ENCODE measurements at places on chromosomes 7 and 10.

- DNase-seq, result no peak
Measured at GRCh38 chr7:131900785-131901287, 344.4 kb upstream of the PODXL start.

- DNase-seq, result no peak
Measured at GRCh38 chr7:144725070-144725469, 110.8 kb downstream of the TPK1 start.

- no peak for DNase-seq
Measured at GRCh38 chr10:48416584-48417232, 110.2 kb downstream of the MAPK8 start.

GRCh38 chr10:54866666-54867065 lies 65.6 kb upstream of the PCDH15 start:
- DNase-seq, result no peak

GRCh38 chr10:132329565-132330485 lies 2.2 kb upstream of the LRRC27 start:
- DNase-seq, result no peak

GRCh38 chr7:115332691-115333090 lies 410.8 kb downstream of the MDFIC start:
- DNase-seq, result no peak

DNA sequence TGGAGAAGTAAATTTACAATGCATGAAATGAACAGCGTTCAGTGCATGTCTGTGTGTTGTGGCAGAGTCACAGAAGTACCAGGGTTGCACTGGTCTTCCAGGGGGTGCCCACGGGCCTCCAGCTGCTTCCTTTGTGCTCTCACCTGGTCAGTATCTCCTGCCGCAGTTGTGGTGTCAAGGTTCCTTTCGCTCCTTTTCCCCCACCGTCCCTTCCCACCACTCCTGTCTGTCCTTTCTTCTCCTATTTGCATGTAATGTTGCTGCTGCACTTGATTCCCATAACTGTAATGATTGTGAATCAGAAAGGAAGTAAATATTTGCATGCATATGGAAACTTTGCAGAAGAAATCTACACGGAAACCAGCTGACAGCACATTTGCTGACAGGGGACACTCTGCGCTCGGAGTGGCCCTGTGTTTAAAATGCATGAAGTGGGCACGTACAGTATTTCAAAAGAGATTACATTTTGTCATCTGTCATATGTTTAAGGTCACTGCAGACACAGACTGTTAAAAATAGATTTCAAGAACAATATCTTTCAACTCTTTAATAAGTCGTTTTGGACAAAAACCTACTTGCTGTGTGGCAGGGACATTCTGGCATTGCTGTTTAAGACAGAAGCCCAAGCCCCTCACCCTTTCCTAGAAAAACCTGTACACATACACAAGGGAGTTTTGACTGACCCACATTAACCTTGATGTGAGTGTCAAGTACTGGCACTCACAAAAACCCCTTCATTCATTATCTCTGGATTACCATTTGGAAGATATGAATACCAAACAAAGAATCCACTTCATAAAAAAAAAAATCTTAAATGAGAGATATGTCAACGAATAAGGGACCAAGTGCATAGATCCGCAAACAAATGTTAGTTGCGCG lies 336.7 kb upstream of the KLF6 start:
- no peak for DNase-seq

DNA sequence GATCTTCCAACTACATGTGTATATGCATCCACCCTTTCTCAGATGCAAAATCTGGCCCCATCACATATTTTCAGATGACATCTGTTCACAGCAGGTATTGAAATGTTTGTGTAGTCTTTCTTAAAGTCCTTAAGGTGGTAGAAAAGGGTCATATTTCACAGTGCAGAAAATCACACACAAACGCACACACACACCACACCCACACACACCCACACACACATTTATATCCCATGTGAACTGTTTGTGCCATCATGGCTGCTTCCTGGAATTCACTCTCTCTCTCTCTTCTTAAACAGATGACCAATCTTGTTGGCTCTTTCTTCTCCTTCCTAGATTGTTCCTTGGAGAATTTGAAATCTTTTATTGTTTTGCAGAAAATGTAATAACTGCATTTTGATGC lies 663.0 kb upstream of the GRM3 start:
- DNase-seq, result no peak

DNA sequence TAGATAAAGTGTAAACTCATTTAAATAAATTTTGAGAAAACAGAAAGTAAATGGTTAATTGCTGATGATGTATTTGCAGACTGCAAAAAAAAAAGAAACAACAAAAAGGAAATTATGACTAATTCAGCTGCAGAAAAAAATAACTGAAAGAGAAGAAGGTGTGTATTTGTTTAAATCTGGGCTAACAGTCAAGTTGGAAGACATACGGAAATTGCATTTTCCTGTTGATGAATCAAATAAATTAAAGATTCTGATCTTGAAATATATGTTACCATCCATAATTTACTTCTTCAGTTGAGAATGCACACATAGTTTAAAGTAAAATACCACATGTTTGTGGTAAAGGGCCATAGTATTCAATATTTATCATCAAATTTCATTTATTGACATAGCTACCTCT lies 19.3 kb upstream of the ING3 start:
- DNase-seq, result no peak

DNA sequence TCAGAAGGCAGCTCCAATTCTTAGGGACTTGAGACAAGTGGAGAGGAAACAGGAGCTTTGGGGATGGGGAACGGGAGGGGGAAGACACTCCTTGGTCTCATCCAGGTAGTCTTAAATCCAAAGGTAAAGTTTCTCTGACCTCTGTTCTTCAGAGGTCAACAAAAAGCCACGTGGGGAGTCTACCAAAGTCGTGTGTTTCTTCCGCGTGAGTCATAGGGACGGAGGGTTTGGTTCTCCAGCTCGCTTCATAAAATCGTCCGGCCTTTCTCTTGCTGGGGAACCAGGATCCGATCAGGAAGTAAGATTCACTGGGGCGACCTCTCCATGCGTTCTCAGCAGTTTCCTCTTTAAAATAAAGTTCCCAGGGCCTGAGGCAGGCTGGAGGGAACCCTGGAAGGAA lies 275.7 kb downstream of the TCERG1L start:
- DNase-seq, result no peak

DNA sequence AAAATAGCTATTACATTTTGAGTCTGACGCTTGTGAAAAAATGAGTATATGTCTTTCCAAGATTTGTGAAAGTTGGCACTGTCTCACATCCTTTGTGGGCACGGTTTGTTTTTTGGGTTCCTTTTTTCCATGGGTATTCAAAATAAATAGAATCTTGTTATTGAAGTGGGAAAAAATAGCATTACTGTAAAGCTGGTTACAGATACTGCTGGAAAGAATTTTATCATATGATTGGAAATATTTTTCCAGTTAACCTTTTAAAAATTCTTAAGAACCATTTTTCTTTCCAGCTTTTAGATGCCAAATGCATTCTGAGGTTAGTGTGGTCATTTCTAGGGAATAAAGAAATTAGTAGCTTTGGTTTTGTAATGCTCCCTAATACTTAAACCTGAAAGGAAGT lies 11.4 kb downstream of the NET1 start:
- DNase-seq, result no peak

DNA sequence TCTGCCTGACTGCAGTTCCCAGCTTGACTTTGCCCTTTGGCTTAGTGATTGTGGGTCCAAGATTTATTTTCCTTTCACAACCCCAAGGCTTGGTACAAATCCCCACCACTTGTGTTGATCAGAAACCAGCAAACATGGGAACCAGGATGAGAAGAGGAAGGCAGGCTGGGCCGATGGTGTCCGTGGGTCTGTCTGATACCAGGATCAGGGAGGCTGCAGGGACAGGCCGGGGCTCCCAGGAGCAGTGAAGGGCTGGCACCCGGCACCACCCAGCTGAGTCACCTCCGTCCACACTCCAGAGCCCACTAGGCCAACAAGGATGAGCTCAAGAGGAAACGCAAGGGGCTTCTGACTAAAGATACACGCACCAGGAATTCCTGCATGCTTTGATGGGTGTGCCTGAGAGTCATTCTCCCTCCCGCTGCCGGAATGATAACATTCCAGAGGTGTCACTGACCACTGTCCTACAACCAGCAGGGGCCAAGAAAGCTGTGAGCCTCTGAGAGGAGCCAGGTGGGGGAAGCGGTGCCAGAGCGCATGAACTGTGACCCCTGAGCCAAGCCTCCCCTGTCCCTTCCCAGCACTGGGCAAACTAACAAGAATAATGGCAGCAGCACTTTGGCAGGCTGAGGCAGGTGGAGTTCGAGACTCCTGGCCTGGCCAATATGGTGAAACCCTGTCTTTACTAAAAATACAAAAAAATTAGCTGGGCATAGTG lies 29.2 kb upstream of the PROSER2 start:
- DNase-seq, result peak; percentile 24

DNA sequence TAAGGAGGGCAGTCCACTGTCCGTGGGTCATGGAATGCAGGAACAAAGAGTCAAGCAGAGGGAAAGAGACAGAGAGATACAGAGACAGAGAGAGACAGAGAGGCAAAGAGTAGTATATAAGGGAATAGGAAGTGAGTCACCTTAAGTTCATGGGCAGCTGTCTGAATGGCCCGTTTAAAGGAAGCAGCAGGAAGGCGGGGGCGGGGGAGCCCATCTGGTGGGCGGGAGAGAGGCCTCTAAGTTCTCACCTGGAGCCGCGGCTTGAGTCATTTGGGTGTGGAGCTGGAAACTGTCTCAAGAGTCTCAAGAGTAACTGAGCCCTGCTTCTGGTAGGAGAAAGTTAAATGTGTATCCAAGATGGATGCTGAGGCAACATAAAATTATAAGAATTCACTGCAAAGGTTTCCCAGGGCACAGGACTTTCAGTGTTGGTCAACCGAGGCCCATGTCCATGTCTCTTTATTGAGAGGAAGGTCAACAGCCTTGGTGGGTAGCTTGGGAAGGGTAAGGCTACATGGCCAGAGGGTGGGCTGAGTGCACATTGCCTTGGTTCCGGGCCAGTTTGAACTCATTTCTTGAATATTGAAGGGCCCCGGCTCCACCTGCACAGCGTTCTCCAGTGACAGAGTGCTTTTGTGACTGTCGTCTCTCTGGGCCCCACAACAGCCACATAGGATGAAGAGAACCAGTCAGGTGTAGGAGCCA lies 85.5 kb upstream of the CACUL1 start:
- DNase-seq, result no peak

GRCh38 chr7:100556541-100556940 lies 17.2 kb downstream of the SAP25 start:
- DNase-seq, result no peak

- no peak for DNase-seq
Measured at GRCh38 chr10:124743191-124744101, 732 bp downstream of the FAM53B start.

DNA sequence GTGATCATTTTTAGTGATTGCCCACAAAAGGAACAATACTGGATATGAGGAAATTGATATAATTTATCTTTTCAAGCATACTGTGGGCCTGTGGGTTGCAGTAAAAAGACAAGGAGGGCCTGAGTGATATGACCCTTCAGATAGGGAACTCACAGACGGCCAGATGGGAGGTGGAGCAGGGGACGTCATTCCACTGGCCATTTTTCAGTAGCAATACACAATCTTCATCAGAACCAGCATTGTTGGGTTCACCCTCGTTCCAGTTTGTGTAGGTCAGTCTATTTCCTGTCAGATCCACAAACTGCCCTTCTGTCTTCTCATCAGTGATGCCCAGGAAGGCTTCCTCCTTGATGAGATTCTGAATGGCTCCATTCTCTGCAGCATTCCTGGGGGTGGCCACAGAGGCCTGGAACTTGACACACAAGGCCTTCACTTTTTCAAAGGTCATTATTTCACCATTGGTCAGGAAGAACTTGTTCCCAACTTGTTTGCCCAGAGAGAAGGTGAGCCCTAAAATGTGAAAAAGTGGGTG lies 4.5 kb downstream of the MBL2 start:
- no peak for DNase-seq

- no peak for DNase-seq
Measured at GRCh38 chr10:19347621-19348020, 299.0 kb downstream of the MALRD1 start.

DNA sequence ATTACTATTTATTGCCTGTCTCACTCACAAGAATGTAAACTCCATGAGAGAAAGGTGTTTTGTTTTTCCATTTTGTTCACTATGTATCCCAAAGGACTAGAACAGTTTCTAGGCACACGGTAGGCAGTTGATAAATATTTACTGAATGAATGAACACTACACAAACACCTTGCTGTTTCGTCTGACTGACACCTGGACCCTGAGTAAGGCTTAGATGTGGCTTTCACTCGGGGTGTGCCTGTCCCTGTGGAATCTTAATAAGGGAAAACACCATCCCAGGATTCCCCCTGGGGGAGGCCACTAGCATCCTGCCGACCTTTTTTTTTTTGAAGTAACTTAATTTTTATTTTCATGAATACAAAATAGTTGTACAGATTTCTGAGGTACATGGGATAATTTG lies 66.6 kb upstream of the STEAP1B start:
- no peak for DNase-seq

- no peak for DNase-seq
Measured at GRCh38 chr10:88103576-88103975, 240.2 kb downstream of the PTEN start.

- DNase-seq, result no peak
Measured at GRCh38 chr7:108368466-108368865, 87.8 kb downstream of the NRCAM start.

- no peak for DNase-seq
Measured at GRCh38 chr10:17053513-17053912, 76.1 kb downstream of the CUBN start.

- DNase-seq, result no peak
Measured at GRCh38 chr7:7569615-7570014, 2.9 kb downstream of the MIOS start.

DNA sequence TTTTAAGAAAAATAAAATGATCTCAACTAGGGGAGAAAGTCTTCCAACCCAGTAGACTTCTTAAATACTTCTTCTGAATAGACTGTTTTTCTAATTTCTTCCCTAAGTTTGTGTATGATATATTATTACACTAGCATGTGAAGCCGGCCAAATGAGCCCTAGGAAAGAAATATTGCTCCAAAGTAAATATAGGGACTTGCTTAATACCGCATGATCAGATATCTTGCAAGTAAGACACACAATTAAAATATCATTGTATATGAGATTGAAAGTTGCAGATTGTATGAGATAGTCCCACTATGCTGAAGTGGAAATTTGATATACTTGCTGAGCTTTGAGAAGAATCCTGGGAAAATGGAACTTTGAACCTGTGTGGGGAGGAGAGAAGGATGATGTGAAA lies 225.7 kb downstream of the BAMBI start:
- no peak for DNase-seq

- DNase-seq, result no peak
Measured at GRCh38 chr10:63558132-63558784, 37.1 kb downstream of the REEP3 start.

- no peak for DNase-seq
Measured at GRCh38 chr7:96676919-96677318, 32.7 kb downstream of the SEM1 start.

DNA sequence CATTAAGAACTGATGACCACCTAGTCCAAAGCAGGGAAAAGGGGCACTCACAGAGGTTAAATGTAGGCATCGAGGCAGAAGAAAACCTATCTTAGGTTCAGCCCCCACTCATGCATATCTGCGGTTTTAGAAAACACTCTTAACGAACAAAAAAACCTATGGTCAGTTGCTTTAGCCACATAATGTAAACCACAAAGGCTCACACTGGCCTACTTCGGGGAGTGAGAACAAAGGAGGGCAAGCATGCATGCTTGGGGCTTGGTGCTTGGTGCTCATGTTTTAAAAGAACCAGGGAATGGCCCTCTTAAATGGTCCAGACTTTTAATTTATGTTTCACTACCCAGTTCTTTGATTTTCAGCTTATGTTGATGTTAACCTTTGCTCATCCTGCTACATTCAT lies 14.2 kb downstream of the INSYN2A start:
- no peak for DNase-seq

- no peak for DNase-seq
Measured at GRCh38 chr10:52897162-52897561, 124.6 kb upstream of the MBL2 start.

Measured in AG04449 (cell line).